ENCODE measurements at places on chromosomes 3 and 15.

DNA sequence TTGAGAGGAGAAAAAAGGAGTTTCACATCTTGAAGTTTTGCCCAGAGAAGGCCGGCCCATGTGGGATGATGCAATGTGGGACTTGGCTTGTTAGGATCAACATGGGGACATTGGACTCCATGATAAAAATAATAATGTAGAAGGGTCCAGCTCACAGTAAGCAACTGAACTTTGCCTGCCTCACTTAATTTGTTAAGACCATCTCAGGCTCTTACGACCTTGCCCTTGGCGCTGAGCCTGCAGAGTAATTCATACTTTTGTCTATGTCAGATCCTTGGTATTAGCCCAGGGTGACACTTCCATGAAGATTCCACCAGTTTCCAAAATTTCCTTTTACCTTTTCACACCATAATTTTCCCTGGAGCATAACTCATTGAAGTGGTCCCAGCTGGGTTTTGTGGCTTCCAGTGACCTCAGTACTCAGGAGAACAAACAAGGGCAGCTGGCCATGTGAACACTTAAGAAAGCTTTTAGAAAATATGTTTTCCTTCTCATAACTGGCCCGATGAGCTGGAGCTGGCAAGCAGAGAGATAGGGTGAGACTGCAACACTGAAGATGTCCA lies 315.4 kb upstream of the RASGRP1 start:
- no peak for DNase-seq

DNA sequence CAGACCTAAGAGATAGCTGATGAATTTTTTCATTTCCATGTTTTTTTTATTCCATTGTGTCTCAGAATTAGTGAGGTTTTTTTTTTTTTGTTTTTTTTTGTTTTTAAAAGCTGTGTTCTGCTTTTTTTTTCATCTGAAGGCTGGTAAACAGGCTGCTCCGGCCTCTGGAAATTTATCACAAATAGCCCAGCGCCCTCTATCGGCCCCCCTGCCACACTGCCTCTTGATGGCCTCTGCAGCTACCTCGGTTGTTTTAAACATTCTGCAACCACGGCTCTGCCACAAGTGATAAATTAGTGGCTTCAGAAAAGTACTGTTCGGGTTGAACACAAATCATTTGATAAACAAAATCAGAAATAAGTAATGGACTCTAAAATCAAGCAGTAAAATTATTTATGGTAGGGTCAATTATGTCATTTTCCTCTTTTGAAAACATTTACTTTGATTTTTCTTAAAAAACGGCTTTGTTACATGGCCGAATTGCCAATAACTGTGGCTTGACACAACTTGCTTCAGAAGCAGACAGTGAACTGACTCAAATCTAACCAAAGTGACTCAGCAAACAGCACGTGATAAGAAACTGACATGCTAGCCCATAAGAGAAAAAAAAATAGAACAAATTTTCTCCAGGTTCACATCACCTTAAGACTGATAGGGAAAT lies 87.8 kb downstream of the RSL24D1 start:
- DNase-seq: peak; percentile 35

- peak; percentile 13 for DNase-seq
Measured at GRCh38 chr3:139111392-139112229, 66.9 kb upstream of the PRR23C start.

DNA sequence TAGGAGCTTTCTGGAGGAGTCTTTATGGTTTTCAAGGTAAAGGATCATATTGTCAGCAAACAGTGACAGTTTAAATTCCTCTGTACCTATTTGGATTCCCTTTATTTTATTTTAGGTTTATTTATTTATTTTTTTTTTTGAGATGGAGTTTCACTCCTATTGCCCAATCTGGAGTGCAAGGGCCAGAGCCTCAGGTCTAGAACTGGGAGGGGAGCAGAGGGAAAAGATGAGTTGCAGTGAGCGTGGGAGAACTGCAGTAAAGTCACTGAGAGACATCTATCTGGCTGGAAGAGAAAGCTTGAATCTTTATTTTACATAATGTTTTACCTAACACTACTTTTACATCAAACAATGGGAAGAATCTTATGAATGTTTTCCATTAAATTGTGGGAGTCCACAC lies 49.5 kb upstream of the GK5 start:
- DNase-seq: no peak

DNA sequence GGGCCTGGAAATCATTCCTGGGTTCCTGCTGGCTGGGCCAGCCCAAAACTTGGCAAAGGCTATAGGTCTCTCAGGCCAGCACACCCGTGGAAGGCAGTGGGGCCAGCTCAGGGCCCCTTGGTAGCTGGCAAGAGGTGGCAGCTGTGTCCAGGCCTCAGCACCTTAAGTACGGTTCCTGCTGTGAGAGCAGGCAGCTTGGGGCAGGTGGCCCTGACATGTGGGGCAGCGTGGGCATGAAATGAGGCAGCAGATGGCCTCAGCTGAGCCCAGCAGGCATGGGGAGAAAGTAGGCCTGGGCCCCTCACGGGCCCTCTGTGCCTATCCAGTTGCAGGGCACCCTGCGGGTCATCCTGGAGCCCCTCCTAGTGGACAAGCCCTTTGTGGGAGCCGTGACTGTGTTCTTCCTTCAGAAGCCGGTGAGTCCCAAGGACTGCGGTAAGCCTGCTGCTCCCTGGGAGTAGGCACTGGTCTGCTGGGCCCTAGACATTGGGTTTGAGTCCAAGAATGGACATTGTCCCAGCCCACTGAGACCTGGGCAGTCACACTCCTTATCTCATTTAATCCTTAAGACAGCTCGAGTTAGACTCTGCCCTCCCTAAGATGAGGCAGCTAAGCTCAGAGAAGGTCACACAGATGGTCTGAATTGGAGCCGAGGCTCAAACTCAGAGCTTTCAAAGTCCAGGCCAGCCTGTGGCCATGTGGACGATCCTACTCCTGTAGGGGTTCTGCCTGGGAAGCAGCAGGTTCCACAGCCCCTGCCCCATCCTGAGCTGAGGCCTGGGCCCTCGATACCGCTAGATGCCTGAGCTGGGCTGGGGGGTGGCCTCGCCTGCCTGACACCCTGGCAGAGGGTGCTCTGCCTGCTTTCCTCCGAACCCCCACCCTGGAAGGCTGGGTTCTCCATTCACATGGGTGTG lies 25.5 kb downstream of the ESYT3 start:
- no peak for DNase-seq

- DNase-seq: no peak
Measured at GRCh38 chr15:83449250-83449671, 2.1 kb downstream of the SH3GL3 start.

GRCh38 chr3:138761002-138761401 lies 73.7 kb downstream of the PIK3CB start:
- no peak for DNase-seq

- DNase-seq: no peak
Measured at GRCh38 chr15:22947101-22948000, 32.8 kb downstream of the CYFIP1 start.

DNA sequence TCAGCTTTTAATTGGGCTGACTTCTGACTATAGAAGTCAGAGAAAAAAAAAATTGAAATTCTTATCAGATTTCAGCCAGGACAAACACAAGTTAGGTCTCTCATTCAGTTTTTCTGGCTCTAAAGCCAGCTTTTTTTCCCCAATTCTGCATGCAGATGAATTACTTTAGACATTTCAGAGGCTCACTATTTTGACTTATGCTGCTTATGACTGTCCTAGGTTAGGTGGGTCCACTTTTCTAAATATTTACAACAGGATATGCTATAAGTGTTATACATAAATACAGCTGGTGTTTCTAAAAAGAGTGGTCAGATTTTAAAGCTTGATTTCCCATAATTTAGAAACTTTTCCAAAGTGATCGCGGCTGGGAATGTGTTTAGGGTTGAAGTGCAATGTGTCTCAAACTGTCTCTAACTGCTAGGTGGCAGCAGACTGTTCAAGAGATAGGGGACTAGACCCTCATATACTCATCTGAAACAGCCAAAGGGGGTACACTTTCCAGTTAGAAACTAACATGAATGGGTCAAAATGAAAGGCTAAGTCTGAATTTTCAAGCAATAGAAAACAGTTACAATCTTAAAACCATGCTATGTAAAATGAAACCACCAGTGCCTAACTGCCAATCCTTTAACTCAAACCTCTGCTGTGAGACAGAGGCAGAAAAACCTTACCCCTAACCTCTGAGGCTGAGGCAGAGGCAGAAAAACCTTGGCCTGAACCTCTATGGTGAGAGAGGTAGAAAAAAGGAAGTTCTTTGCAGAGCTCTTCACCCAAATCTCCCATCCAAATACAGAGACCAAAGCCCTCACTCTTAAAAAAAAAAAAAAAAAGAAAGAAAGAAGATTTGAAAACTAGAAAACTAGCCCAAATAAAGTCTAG lies 596.0 kb downstream of the NTRK3 start:
- DNase-seq: no peak

- DNase-seq: no peak
Measured at GRCh38 chr3:77976079-77976478, 936.2 kb downstream of the ROBO2 start.

- no peak for DNase-seq
Measured at GRCh38 chr3:57927916-57928315, 80.3 kb upstream of the FLNB start.

GRCh38 chr3:191563722-191564121 lies 102.8 kb downstream of the PYDC2 start:
- DNase-seq: no peak

DNA sequence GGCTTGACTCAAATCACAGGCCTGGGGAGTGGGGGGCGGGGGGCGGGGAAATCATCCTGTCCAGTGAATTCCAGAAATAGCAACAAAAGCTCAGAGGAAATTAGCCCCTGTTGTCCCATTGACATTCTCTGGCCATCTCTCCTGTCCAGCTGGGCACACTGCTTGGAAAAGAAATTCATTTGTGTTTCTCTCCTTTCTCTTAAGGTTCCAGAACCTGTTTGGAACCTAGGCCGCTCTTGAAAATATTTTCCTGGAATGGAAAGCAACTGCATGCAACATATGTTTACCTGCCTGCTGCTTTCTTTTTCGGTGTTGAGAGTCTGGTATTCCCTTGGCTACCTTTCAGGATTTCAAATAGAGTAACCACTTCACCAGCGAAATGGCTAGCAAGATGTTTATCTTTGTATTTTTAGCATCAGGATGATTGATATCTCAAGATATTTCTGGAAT lies 169.0 kb downstream of the GHSR start:
- DNase-seq: no peak

DNA sequence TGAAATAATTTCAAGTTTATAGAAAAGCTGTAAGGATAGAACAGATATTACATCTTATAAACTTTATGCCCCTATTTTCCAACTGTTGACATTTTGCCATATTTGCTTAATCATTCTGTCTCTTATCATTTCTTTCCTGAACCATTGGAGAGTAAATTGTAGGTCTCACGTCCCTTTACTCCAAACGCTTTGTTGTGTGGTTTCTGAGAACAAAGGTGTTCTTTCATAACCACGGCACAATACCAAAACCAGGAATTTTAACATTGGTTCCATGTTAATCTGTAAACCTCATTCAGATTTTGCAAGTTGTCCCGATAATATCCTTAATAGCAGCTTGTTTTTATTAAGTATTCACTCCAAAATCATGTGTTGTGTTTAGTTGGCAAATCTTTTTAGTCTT lies 134.8 kb downstream of the AKAP13 start:
- no peak for DNase-seq

GRCh38 chr15:70356919-70357318 lies 259.2 kb upstream of the TLE3 start:
- DNase-seq: no peak

DNA sequence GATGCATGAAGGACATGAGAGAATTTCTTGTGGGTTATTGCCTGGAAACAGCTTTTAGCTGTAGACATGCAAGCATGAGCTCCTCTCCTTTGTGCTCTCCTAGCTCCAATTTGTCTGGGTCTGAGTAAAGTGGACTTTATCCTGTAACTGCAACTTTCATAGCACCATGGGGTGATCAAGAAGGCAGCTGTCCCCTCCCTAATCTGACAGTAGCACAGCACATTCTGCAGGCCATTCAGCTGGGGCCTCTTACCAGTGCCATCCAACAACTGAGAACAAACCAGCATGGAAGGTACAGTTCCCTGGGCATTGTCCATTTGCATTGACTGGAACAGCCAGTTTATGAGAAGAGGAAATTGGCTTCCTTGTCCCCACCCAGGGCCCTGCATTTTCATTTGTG lies 7.7 kb upstream of the RAB27A start:
- no peak for DNase-seq

- DNase-seq: no peak
Measured at GRCh38 chr15:65331811-65332210, 27.3 kb downstream of the RNU5B-1 start.

GRCh38 chr3:122892118-122892960 lies 97.5 kb downstream of the SLC49A4 start:
- no peak for DNase-seq

GRCh38 chr15:56992725-56993124 lies 74.3 kb downstream of the TCF12 start:
- no peak for DNase-seq

GRCh38 chr3:3127432-3128010 lies 781 bp downstream of the TRNT1 start:
- DNase-seq: no peak

DNA sequence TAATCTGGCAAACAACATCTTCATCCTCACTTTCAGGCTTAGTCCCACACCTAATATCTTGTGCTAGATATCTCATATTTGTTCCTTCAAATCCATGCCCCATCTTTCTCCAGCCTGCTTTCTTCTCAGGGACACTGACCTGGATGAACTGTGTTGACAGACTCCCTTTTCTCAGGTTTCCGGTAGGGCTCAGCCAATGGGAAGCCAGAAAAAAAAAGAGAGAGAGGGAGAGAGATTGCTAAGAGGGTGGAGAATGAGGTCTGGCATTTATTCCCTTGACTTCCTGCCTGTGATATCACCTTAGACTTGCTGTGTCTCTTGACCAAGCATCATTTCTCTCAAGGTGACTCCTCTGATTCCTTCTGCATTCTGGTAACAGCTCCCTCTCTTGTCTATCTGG lies 145.6 kb upstream of the ABI3BP start:
- no peak for DNase-seq

- no peak for DNase-seq
Measured at GRCh38 chr3:168052515-168052914, 43.2 kb downstream of the GOLIM4 start.

DNA sequence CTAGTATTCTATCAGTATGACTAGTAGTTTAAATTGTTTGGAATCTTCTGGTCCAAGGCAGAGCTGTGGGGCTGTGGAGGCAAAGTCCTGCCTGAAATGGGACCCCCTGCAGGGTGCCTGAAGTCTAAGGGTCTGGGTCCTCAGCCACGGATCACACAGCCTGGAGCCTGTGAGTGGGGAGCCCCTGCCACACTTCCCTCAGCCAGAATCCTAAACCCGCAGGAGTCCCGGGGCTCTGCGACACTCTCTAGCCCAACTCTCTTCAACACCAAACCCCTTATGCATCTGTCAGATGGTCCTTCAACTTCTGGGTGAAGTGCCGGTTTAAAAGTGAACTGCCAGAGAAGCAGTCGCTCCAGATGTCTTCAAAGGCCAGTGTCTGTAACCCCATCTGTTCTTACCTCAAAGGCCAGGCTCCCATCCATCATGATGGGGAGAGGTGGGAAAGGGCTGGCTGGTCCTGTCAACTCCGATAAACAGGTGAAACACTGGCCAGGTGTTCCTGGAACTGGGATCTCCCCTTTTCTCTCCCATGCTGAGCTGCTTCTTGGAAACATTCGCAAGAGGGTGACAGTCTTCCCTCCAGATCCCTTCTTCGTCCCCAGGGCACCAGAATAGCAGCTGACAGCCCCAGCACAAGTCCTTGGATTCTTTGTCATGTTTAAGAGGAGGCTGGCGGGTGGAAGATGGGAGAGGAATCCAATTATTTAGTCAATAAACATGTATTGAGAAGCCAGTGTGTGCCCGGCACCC lies 45.6 kb downstream of the CPN2 start:
- DNase-seq: no peak

Measured in stimulated activated naive B cell treated with anti-CD40 and anti-IgM and Interleukin-4, amounts not matched to agents 10 μg/mL and 1 μg/mL and 100 μg/mL, for 72 hours (primary cell).